H4 (cell line): ENCODE measurements at places on chromosomes 1 and 21.

DNA sequence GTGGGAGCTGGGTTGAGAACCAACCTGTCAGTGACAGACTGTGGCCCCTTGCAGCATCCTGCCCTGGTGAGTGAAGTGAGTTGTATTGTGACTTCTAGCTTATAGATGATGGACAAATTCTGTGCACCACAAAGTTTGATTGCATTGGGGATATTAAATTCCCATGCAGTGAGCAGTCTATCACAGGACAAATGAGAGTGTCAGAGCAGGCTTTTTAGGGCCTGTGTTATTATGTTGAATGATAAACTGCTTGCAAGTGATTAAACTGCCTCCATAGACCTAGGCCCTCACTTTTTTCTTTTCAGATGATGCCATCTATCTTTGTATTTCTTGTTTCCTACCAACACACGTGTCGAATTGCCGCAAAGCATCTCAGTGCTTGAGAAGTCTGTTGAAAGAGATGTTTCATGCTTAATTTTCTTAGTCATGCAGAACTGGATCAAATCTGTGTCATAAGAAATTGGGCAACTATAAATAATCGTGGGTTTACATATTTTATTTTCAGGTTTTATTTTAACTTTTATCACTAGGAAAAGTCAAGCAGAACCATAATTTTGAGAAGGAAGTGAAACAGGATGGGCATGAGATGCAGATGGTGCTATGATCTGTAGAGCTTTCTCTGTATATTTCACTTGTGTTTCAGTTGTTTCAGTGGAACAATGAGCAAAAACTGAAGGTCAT lies 199.2 kb downstream of the S1PR1 start:
- DNase-seq, result no peak

- DNase-seq, result no peak
Measured at GRCh38 chr1:10633416-10633815, 158.7 kb downstream of the PEX14 start.

DNA sequence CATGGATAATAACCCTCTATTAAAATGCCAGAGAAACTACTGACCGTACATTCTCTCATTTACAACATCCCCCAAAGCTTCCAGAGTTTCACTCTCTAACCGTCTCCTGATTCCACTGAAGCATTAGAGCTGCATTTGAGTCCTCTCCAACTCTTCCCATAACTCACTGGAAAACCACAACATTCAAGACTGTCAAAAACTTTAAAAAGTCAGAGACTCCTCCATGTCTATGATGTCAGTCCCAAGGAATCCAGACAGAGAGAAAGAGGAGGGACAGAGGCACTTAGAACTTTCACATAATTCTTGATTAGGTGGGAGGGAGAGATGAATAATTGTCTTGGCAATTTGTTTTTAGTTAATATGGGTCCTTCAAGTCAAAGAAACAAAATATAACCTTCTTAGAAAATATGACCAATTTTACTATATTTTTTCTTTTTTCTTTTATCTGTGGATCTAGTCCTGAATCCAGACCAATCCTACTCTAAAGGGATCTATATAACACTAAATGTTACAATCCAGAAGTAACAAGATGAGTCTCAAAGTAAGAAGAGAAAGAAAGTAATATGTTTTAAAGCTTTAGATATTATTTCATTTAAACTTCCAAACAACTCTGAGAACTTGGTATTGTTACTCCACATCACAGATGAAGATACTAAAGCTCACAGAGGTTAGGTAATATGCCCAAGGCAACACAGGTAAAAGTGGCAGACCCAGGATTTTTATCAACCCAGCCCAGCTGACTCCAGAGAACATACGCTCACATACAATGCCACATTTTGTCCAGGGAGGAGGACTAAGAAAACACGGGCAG lies 23.8 kb downstream of the OTUD7B start:
- DNase-seq, result peak; percentile 29

DNA sequence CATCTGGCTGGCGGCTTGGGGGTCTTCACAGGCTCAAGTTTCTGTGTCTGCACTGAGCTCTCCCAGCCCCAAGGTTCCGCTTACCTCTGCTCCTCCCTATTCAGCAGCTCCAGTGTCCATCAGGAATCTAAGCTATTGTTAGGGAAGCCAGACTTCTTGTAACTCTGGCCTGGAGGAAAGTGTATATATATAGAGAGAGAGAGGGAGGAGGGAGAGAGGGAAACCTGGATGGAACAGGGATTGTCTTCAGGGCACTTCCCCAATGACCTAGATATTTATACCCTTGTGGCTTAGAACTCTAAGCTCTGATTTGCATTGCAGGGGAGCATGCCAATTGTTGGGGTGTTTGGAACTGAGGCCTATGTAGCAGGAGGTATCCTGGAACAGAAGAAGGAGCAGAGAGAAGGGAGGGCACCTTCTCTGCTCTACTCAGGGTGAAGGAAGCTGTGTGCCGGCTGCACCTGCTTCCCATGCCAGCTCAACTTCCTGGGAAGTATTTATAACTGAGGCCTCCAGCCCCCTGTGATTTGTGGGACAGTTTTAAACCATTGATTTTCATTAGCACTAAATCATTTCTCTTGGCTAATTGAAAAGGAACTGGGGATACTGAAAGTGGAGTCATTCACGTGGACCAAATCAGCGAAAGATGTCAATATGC lies 70.9 kb downstream of the NAV1 start:
- no peak for DNase-seq

DNA sequence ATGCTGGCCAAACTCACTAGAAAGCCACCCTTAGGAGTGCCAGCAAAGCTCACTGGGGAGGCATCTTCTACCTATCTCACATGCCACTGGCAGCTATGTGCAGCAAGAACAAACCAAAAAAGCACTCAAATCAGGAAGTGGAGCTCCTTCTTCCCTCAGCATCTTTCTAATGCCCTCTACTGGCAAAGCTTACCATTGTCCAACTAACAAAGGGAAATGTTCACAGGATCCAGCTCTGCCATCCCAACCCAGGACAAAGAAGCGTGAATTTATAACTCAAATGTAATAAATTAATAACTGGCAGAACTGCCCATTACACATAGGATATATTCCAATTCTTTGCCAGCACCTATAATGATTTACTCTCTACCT lies 38.9 kb downstream of the LEPR start:
- DNase-seq, result peak; percentile 60

- peak; percentile 50 for DNase-seq
Measured at GRCh38 chr1:157193702-157194391, 55.7 kb upstream of the ETV3 start.

GRCh38 chr1:47590523-47591225 lies 152.8 kb downstream of the FOXD2 start:
- DNase-seq, result no peak

DNA sequence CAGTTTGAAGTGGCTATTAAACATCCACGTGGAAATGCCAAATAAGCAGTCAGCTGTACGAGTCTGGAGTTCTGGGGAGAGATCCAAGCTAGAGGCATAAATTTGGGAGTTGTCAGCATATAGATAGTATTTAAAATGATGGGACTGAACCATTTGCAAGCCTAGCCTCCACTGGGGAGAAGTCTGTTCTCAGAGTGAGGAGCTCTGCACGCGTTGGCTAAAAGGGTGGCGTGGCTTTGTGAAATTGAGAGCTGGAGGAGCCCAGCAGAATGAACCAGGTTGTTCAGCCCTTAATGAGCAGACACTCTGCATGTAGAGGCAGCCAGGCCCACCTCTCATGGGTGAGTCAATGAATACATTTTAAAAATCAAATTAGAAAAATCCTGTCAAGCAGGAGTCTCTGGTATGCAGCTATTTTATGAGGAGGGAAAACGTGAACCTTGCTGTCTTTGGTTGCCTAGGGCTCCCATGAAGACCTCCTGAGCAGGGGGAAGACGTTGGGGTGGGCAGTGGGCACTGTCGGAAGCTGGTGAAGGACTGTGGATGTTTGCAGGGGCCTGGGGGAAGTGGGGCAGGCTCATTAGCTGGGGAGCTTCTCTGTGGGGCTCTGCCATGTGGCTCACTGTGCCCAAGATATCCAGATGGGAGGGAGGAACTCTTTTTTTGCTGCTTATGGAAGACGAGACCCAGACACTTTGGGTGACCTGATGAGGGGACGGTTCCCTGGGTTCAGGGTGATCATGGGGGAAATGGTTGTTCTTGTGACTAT lies 18.8 kb downstream of the TMCC2 start:
- no peak for DNase-seq

DNA sequence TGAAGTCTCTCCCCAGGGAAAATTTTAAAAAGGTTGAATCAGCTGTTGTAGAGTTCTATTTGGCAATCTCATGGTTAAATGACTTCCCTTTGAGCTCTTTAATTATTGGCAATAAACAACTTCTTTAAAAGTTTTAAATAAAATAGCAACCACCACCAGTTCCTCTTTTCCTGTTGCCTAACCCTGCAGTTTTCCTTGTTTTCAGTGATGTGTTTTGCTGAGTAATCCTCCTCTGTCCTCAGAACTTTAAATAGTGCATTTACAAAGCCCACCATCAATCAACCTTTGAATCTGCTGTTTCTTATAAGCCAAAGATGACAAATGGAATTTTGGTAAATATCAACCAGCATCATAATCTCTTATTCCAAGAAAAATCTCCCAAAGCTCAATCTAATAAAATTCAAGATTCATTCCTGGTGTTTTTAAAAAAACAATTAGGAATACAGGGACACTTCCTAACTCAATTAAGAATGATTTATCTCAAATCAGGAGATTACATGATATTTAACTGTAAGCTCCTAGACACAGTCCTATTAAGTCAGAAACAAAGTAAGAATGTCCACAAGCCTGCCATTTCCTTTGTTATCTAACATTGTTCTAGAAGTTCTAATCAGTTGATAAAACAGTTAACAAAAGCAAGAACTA lies 14.8 kb downstream of the AVPR1B start:
- DNase-seq, result no peak

- no peak for DNase-seq
Measured at GRCh38 chr1:185857442-185857841, 123.3 kb downstream of the HMCN1 start.

DNA sequence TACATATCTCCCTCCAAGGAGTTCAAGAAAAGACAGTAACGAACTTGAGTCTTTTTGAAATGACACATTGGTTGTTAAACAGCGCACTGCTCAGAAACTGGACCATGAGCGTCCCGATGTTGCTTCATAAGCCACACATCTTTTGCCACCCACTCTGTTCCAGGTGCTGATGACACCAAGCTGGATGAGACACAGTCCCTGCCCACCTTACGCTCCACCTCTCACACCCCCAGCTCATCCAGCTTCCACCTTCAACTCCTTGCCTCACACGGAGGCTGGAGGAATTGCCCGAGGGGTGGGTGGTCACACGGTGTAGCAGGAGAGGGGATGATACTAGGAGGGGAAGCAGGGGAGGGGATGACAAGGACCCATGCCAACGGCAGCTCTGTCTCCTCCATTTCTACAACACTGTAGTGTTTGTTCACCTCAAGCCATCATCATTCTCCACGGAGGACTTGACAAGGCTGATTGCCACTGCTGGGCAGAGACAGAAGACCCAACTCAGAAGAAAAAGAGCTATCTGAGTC lies 148.5 kb upstream of the TNR start:
- no peak for DNase-seq

GRCh38 chr1:14939527-14940284 lies 213.8 kb upstream of the TMEM51 start:
- peak; percentile 54 for DNase-seq

DNA sequence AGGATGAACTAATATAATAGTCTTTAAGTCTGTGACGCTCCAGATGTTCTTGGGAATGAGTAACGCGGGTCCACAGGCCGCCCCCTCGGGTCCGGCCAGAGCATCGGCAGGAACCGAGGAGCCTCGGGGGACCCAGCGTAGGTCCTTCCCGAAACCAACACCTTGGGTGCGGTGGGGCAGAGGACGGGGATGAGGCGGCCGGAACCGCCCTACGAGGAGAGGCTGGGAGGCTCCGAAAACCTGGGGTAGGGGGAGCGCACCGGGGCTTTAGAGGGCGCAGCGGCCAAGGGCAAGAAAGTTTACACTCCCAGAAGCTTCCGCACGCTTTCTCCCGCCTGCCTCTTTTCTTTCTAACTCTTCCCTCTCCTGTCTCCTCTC lies 7.1 kb downstream of the DMRTA2 start:
- DNase-seq, result no peak

- DNase-seq, result peak; percentile 78
Measured at GRCh38 chr1:63662056-63662836, 69.0 kb downstream of the PGM1 start.

DNA sequence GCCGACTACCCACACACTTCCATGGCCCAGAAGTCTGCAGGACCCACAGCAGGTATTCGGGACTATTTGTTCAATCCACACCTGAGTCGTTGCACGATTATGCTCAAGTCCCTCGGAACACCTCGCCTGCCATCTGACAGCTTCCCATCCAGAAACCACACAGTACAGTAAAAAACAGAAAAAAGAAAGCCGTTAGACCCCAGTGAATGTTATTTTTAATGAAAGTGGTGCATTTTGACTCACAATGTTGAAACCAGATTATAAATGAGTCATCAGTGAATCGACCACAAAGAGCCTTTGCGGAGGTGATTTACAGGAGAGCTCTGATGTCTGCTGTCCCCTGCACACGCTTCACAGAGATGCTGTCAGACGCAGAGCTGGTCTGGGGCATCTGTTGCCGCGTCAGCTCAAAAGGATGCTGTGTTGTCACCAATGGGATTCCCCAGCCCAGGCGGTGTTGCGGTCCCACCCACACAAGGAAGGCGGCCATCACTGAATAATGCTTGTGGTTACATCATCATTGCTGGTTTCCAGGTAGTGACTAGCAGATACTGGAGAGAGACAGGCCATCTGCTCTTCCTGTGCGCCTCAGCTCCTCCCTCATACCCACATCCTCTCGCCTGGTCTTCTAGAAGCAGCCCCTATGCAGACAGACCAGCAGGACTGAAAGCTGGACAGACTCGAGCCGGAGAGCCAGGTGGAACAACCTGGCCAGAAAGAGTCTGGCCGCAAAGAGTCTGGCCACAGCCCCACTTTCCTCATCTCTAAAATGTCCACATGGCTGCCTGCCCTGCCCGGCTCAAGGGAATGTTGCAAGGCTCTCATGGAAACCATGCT lies 116.8 kb downstream of the TOMM20 start:
- peak; percentile 99 for DNase-seq

DNA sequence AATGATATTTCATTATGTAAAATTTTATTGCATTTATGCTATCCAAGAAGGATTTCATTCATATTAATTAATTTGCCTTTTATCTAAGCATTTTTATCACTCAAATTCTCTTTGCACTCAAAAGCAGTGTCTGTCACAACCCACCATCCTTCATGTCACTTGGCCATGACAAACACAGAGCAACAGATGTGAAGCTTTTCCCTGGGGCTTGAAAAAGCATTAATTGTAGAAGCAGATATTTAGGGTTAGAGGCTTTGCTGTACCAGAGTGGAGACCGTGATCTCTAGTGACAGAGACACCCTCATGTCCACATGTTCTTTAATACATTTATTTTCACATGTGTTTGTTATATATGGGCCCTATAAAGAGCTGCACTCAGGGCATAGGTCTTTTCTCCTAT lies 230.5 kb downstream of the SPATA17 start:
- no peak for DNase-seq
